Cardiac septum (tissue), 1 donor: ENCODE measurements at places on chromosomes 2 and 18.
A peak's percentile ranks its signal among the peaks of the same experiment; 100 is the strongest.

GRCh38 chr2:68432696-68433658 is 34.1 kb downstream of the FBXO48 start:
- no peak for DNase-seq

- no peak for DNase-seq
These were observed 381.8 kb downstream of the CPS1 start for GRCh38 chr2:210938228-210938627.

GRCh38 chr2:171706152-171706803 is 19.0 kb downstream of the DYNC1I2 start:
- no peak for DNase-seq

GRCh38 chr2:98457045-98457696 is 12.5 kb downstream of the INPP4A start:
- DNase-seq, result no peak

- DNase-seq, result no peak
These were observed 213.2 kb downstream of the KCNJ3 start for GRCh38 chr2:154911729-154912128.

DNA sequence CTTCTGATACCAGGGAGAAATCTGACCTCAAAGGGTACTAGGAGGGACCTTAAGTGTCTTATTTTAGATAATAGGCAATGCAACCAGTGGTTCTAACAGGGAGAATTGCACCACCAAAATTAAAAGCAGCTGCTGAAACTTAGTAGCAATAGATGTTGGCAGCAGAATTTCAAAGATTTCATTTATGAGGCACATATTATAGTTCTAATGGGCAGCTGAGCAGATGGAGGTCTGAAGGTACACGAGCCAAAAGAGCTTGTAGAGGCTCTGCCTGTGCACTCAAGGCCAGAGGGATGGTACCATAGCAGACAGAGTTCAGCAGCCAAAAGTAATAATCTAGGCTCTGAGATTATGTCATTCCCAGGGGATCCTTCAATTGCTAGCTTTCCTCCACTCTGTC is 87.3 kb upstream of the NCKAP5 start:
- DNase-seq, result no peak

- no peak for DNase-seq
These were observed 24.9 kb downstream of the CCNT2 start for GRCh38 chr2:134943540-134943939.

GRCh38 chr2:84516234-84516986 is at the start of gene DNAH6:
DNAH6 (plus strand) TSS chr2:84516498; CDS start chr2:84517827, 1,329 bp downstream.
- DNase-seq, result peak; percentile 94

GRCh38 chr2:236180076-236180816 is 12.1 kb upstream of the GBX2 start:
- no peak for DNase-seq

GRCh38 chr2:108377815-108378630 is at the start of gene SULT1C4:
SULT1C4 (plus strand) TSS chr2:108377954; CDS start chr2:108378338, 384 bp downstream.
- peak; percentile 77 for DNase-seq

GRCh38 chr2:215900843-215901242 is 112.5 kb downstream of the MREG start:
- DNase-seq, result no peak

DNA sequence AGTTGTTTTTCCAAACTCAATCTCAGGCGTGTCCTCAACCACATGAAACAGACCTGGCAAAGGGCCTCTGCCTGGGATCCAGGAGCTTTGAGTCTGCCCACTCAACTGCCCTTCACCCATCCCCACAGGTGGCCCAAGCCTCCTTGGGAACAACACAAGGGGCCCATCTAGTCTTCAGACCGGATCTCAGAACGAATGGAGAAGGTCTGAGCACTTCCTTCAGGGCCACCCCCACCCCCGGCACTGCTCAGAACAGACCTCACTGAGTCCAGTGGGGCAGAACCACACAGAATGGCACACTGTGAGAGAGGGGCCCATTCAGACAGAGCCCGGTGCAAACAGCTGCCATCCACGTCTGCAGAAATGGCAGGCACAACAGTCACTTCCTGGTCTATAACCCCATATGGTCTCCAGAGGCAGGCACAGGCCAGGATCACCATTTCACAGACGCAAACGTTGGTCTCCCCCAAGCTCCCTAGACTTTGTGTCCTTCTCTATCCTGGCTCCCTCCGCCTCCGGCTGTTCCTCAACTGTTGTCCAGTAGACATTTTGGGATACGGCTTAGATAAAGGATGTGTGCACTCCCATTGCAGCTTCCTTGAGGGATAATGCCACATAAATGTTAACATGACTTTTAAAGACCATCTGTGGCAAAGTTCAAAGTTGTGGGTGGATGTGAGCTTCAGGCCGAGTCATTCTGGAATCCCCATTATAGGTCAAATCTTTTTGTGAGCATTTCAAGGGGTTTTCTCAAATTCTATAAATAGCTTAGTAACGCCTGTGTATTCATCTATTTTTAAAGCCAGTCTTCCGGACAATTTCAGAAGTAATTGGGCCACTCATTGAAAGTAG is 149.7 kb downstream of the SMAD7 start:
- peak; percentile 75 for DNase-seq

GRCh38 chr2:231241755-231242507 is 43.5 kb downstream of the ARMC9 start:
- no peak for DNase-seq

- DNase-seq, result no peak
These were observed 49.6 kb downstream of the ARHGAP25 start for GRCh38 chr2:68784188-68784587.

DNA sequence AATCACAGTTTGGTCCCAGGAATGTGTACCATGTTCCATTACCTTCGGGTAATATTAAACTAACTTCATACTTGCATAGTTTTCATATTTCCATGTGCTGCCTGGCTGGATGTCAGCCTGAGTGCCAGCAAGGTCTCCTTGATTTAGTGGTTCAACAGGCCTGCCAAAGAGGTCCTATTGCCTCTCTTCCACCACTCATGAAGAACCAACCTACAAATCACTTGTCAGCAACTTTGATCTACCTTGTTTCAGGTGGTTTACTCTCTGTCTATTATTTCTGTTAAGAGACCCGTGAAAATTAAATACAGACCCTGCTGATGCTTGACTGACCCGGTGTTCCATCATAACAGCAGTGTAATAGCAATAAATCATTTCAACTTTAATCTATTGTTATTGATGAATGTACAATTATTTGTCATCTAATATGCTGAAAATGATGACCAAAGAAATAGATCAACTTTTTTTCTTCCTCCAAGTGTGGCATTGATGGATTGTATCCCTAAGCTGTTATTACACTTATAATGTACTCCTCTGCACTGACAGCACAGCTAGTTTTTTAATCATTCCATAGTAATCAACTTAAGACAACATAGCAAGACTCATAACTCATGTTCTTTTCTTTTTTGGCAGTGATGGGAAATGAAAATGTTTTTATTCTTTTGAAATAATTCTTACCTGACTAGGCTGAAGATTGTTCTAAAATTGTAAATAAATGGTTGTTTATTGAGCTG is 1220.2 kb upstream of the ACVR2A start:
- DNase-seq, result no peak

DNA sequence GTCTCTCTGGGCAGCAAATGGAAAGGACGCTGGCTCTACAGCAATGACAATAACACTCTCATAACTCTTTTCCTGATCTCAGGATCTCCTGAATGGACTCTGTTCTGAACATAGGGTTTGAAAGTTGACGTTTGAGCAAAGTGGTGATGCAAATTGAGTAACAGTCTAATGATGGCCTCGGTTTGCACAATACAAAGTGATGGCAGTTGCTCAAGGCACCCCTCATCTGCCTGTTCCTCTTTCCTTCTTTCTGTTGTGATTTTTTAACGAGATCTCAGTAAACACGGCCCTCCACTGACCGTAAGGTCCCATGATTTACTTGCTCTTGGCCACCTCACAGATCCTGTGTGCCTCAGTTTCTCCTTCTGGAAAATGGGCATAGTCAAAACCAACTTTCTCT is 303.6 kb downstream of the SLC8A1 start:
- DNase-seq, result no peak

DNA sequence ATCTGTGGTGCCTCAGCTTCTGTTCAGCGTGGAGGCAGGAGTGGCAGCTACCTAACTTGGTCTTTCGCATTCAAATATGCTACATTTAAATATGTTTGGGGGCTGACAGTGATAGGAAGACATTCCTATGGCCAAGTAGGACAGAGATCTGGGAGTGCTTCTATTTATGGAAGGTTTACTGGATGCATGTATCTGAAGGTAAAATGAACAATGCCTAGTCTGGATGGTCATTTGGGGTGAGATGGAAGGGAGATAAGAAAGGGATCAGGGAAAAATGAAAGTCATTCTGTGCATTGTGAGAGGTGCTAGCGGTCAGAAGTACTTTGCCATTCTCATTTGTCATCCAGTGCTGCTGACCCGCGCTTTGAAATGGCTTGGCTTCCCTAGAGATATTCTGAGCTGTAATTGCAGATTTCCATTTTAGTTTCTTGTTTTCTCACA is 300.9 kb upstream of the FBXO11 start:
- DNase-seq, result no peak

DNA sequence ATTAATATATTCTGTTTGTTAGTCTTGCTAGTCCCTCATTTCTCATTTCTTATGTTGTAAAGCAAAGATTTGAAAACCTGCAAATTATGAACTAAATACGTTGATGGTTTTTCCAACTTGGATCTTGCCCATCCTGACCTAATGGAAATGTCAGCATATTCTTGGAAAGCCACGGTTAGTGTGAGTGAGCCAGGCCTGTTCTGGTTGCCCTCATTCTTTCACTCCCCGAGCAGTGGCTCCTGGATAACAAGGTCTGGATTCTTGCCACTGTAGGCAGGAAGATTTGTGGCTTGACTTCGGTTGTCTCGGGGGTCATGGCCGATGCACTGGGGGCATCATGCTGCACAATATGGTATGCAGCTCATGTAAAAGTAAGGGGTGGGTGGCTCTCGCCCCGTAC is 359.1 kb downstream of the MEIS1 start:
- DNase-seq, result no peak

DNA sequence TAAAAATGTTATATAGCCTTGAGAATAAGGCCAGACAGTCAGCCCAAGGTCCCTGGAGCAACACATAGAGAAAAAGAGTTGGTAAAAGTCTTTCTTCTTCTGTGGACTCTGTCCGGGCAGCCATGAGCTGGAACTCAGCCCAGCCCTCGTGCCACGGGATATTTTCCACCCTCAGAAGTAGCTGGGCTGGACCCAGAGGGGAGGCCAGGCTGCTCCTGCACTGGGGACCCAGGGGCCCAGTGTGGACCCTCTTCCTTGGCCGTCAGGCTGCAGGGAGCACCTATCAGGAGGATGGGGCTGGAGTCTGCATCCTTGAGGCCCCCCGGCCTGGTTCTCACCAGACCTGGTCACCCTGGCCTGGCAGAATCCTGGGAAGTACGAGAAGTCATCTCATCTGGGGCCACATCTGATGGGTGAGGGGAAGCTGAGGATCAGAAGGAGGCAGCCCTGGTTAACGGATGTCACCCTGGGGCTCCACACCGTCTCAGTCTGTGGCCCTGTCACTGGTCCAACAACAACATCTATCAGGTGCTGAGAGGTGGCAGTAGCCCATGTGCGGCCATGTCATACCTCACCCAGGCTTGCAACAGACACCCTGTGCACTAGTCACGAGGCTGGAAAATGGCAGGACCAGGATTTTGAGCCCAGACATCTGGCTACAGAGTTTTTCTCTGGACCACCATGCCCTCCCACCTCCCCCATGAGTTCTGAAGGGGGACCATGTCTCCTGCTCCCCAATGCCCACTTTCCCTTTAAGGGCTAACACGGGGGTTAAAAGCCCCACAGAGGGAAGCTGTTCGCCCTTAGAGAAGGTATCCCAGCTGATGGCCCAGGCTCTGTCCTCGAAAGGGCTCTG is 33.0 kb downstream of the SDC1 start:
- no peak for DNase-seq

DNA sequence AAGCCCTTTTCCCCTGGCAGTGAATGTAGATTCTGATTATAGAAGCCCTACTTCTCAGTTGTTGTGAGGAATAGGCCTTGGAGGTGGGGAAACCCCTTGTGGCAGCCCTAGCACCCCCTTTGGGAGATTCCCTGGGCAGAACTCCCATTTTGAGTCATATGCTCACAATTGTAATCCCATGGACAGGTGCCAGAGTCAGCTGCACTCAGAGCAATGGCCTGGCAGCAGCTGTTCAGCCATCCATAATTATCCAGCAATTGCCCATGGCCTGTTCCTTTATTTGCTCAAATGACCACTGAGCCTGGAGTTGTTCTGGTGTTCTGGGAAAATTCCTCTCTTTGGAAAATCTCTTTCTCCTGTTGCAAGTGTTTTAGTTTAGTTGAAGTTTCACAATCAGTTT is 71.7 kb downstream of the PTRHD1 start:
- peak; percentile 83 for DNase-seq

DNA sequence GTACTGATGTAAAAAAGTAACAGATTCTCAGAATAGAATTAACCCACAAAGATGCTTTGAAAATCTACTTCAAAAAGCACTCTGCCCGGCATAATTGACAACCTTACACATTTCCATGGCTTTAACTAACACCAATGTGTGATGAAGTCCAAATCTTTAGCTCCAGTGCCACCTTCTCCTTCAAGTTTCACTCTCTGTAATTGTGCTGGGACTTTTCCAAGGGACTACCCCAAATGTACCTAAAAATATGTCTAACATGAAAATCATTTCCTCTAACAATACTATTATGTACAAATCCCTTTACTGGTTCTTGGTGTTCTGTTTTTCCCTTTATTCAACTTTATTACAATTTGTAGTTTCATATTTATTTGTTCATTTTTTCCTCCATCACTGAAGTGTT is 20.6 kb upstream of the UBE2E3 start:
- DNase-seq, result no peak

GRCh38 chr2:95296880-95297487 is at the start of gene KCNIP3:
KCNIP3 (plus strand) TSS chr2:95297347; CDS start chr2:95297439, 92 bp downstream.
- DNase-seq, result no peak

- no peak for DNase-seq
These were observed 65.3 kb downstream of the HAUS1 start for GRCh38 chr18:46169464-46169941.

DNA sequence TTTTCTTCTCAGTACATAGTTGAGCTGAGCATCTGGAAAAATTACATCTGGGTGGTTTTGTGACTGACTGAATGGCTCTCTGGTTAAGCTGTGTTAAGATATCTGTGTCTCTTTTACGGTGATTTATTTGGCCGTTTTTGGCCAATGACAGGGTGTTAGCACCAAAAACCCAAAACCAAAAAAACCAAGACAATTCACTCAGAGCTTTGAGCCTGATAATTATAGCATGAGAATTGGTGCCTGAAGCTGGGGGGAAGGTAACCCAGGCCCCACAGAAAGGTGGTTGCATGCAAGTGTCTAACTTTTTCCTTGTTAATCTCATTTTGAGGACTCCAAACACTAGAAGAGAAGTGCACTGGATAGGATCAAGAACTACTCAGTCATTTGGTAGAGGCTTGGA is 4.5 kb downstream of the CD28 start:
- no peak for DNase-seq

GRCh38 chr2:24050041-24050979 is 769 bp downstream of the FKBP1B start:
- DNase-seq, result peak; percentile 76
